Osteocyte (in vitro differentiated cells): ENCODE measurements at places on chromosomes 2 and 18. TPM values are rescaled to one million over a fixed set of nuclear protein-coding genes. Genes with fewer than 3 reads are reported as not detected.

DNA sequence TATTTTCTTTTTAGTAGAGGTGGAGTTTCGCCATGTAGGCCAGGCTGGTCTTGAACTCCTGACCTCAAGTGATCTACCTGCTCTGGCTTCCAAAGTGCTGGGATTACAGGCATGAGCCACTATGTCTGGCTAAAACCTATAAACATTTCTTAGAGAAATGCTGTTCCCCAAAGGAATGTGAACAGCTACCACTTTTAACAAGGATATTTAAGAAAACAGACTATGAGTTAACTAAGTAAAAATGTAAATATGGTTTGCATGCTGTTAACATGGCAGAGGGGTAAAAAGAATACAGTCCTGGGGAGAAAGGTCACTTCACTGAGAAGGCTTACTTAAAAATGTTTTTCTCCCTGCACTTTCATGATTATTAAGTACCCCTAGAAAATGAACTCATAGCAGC is 57.1 kb downstream of the SLC16A14 start:
- H3K36me3 ChIP-seq: peaks cover 2% of the 10 kb centered on the region
- peak overlapping the region; percentile 72 for H3K27ac ChIP-seq
- no peaks in the 10 kb centered on the region for H3K27me3 ChIP-seq

- no peak overlapping the region for H3K4me3 ChIP-seq
- H3K27ac ChIP-seq: no peak overlapping the region
- no peak for DNase-seq
- no peaks in the 10 kb centered on the region for H3K27me3 ChIP-seq
- no peaks in the 10 kb centered on the region for H3K36me3 ChIP-seq
Observed at GRCh38 chr18:56089612-56090258, 501.7 kb upstream of the TCF4 start.

DNA sequence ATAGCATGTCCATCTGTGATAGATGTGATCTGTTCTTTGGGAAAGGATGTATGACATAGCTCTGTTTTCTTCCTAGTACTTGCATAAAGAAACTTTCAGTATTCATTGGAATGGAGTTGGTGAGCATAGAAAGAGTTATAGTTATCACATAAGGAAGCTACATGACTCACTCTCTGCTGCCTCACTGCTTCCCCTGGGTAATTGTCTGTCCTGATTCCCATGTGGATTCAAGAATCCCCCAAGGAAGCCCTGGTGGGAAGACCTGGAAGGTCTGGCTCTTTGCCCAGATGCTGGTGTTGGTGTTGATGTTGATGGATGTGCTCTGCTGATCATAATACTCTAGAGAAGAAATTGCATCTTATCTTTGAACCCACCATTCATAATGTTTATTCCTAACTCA is 60.6 kb downstream of the PTPN4 start:
- H3K36me3 ChIP-seq: peaks cover 4% of the 10 kb centered on the region
- no peak overlapping the region for H3K27ac ChIP-seq
- H3K4me1 ChIP-seq: peaks cover 32% of the 10 kb centered on the region
- no peak overlapping the region for H3K4me3 ChIP-seq
- no peak for DNase-seq

GRCh38 chr18:36688020-36688965 is 140.5 kb downstream of the TPGS2 start:
- H3K36me3 ChIP-seq: no peaks in the 10 kb centered on the region
- H3K27me3 ChIP-seq: peaks cover 14% of the 10 kb centered on the region

ABCG8 gene
- total RNA-seq: not detected in 2 replicates

CGREF1 gene
- total RNA-seq: 1.2 and 1.9 TPM in 2 replicates
